ENCODE measurements at places on chromosomes 11 and 22.

DNA sequence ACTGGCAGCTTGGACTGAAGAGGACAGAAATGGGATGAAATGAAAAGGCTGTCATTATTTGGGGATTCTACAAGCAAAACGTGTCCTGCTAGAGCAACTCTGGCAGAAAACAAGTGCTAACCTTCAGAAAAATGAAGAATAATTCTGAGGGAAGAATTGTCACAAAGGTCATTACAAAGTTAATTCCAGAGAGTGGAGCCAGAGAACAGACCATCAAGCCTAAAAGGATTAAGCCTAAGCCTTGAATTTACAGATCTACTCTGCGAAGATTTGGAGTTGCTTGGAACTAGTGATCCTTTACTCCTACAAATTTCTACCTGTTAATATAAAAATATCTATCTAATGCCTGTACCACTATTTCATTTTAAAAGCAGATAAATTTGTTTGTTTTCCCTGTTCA lies 1077.3 kb upstream of the CNTN5 start:
- no peak for DNase-seq

DNA sequence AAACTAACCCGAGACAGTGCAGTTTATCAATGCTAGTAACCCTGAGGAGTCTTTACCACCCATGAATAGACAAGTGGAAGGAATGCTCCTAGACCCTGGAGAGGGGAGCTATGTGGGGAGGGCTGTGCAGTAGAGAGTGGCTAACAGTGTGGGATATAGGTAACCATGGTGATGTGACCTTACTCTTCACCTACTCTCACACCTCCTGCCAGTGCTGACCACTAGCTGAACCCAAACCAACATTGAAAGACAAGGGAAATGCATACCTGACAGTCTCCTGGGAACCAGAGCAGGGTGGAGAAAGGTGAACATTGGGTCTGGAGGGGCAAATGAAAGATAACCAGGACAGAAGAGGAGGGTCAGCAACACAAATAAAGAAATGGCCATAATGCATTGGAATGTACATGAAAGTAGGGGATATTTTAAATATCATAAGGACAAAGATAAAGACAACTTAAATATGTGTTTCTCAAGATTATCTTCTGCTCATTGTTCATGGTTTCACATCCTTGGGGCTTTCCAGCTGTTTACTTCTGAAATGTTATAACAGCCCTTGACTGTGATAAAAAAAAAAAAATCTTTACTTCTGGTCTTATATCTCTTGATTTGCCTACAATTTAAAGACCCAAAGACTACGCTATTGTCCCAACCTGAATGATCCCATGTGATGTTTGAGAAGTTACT lies 983.3 kb upstream of the TENM4 start:
- DNase-seq: no peak

DNA sequence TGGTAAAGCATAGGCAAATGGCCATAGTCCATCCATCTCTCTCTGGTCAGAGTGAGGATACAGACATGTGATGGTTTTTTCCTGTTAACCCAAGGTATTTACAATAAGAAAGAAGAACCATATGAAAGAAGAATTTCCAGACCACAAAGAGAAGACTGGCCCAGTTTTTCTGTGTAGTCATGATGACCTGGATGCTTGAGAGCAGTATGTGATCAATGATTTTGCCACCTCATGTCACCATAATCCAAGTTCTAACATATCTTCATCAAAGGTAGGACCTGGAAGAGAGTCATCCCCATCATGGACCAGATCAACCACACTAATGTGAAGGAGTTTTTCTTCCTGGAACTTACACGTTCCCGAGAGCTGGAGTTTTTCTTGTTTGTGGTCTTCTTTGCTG lies at the start of gene OR4D6:
OR4D6 (plus strand) TSS at position 301 of the 400 bp plus-strand sequence; CDS start at position 301, 0 bp downstream.
- no peak for DNase-seq

GRCh38 chr11:83609191-83609590 lies 323.0 kb upstream of the CCDC90B start:
- no peak for DNase-seq

DNA sequence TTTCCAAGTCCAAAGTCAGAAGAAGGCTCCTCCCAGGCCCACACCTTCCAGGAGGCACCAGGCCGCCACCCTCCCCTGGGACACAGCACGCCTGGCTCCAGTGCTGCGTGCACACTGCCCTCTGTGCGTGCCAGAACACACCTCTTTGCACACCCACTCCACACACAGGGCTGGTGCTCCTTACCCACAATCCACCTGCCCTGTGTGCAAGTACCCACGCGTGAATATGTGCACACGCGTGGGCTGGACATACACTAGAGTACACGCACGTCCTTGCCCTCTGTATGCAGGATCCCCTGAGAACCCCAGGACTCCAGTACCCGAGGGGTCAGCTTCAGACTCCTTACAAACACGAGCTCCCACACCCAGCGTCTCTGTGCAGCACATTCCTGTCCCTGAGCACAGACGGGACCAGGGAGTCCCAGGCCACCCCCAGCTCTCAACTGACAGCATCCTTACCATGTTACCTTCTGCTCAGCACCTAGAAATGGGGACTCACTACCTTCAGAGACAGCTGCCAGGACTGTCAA lies 2.8 kb downstream of the DUSP8 start:
- DNase-seq: no peak

- no peak for DNase-seq
These were observed 563.0 kb downstream of the MIAT start for GRCh38 chr22:27220339-27220738.

All from stimulated activated CD8-positive, alpha-beta memory T cell treated with anti-CD3 and anti-CD28 coated beads, Interleukin-15, amount 100 ng/mL, for 24 hours (primary cell).